ELF-1 (cell line): ENCODE measurements at places on chromosomes 6 and 20.

DNA sequence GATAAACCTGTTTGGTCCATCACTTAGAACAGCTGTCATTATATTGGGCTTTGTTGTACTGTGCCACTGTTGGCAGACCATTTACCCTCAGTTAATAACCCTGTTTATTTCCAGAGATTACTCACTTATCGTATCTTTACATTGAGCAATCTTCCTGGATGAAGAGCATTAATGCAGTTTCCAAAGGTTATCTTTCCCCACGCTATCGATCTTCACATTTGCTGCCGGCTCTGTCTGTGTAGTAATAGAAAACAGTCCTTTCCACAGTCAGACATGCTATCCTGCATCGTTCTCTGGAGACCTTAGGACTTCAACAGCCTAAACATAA, 27.4 kb downstream of the GHRH start:
- no peak for DNase-seq

- no peak for DNase-seq
These were observed 69.2 kb downstream of the MYO6 start for GRCh38 chr6:75818098-75818855.

DNA sequence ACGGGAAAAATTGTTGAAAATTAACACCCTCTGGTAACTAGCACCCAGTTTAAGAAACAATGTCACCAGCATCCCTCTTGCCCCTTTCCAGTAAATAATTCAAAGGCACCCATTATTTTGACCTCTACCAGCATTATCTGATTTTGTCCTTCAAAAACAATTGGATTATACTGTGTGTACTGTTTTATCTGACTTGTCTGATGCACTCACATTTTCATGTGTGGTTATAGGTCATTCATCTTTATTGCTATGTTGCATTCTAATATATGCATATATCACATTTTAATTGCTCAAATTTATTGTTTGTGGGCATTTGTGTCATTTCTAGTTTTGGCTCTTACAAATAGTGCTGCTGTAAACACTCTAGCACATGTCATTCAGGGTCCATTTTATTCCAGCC, 260.9 kb upstream of the PRDM1 start:
- no peak for DNase-seq

- DNase-seq: no peak
These were observed 128.7 kb downstream of the RIN2 start for GRCh38 chr20:19886661-19887288.

- no peak for DNase-seq
These were observed 578.7 kb downstream of the MAFB start for GRCh38 chr20:40110311-40110831.

DNA sequence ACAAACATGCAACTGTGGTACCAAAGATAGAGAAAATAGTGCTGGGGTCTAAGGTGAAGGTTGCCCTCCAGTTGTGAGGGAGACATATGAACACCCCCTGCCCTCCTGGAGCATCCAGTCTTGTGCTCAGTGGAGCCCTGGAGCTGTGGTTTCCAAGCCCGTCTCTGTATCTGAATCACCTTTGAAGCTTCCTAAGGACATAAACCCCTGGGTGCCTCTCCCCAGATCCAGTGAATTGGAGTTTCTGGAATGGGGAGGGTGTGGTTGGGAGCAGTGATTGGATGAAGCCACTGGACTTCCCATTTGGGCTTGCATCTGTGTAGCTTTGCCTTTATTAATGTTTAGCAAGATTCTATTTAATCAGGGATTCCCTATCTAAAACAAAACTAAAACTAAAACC, 22.4 kb upstream of the E2F3 start:
- no peak for DNase-seq

DNA sequence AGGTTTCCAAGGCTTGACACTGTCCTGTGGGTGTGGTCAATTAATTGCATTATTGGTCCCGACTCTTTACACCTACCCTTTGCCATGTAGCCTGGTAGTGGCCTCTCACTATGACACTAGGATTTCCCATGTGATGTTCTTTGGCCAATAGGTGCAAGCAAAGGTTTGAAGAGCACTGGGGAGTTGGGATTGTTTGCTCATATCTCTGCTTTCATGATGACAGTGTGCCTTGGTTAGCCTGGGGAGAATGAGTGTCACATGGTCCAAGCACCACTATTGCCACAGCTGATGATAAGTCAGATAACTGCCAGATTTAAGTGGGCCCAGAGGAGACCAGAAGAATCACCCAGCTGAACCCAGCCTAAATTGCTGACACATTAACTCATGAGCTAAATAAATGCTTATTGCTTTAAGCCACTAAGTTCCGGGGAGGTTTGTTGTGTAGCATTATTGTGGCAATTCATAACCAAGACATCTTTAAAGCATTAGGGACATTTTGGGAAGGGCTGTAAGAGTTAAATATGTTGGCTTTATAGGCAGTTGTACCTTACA, 17.2 kb upstream of the SCP2D1 start:
- DNase-seq: no peak

GRCh38 chr6:151704383-151704782, 103.1 kb upstream of the ESR1 start:
- no peak for DNase-seq

- DNase-seq: no peak
These were observed 13.9 kb downstream of the TNFAIP3 start for GRCh38 chr6:137880746-137881521.

- no peak for DNase-seq
These were observed 244.2 kb downstream of the RFPL4B start for GRCh38 chr6:112591329-112591728.

DNA sequence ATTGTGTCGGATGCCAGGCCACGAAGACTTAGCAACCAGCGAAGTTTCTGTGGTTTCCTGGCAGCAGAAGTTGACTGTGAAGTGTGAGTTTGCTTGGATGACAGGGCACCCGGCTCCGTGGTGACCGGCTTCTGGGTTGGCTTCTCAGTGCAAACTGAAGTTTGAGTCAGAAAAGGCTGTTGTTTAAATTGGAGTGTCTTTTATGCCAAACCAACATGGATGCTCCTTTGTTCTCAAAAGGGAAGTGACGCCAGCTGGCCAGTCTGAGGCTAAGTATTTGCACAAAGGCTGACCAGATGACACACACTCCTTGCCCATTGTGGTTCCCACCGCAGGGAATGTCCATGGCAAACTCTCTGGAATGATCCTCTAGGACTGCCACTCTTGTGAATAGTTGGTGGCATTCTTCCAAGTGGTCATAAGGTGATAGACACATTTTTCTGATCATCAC, 164.8 kb upstream of the QKI start:
- DNase-seq: no peak

GRCh38 chr6:102137859-102138258, 744.4 kb downstream of the GRIK2 start:
- DNase-seq: no peak

GRCh38 chr6:50353603-50354002, 303.9 kb upstream of the DEFB112 start:
- peak; percentile 2 for DNase-seq

DNA sequence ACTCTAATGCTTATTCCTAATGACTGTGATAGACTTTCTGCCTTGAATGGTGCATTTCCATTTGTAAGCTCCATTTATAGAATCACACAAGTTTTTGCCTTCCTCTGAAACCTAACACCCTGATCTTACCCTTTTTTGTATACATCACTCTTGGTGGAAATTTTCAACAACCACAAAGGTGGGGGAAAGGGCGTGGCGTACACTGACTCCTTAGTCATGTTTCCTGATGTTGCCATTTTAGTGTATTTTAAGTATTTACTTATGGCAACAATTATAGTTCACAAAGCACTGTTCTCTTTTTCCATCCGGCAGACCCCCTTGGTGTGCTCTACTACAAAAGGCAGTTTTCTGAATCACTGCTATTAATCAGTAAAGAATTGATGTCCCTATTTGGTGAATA, 92.0 kb downstream of the ATXN1 start:
- no peak for DNase-seq

DNA sequence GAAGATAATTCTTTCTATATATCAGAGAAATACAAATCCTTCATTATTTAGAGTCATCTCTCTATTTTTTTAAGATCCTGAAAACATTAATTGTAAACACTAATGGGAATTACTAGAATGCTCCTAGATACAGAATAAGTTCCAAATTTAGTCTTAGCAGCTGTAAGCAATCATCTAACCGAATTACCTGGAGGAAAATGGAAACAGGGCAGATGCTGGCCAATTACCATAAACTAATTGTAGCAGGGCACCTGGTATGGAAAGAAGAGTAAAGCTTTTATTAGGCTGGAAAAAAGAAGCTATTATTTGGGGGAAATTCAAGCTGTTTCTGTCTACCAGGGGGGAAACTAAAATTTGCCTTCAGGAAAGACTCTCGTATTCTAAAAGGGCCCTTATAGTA, 257.5 kb downstream of the MMUT start:
- no peak for DNase-seq

- DNase-seq: no peak
These were observed 2.5 kb downstream of the MEA1 start for GRCh38 chr6:43011207-43011606.
